Gastrocnemius medialis (tissue), 4 donors: ENCODE measurements at places on chromosomes 5 and 9. TPM values are rescaled to one million over a fixed set of nuclear protein-coding genes. Genes with fewer than 3 reads are reported as not detected.

PCDHGA2 gene
- 1.5 TPM for total RNA-seq

TMED9 gene
- total RNA-seq = 67.2 TPM

- peaks cover 6% of the 10 kb centered on the region for H3K27me3 ChIP-seq
- no peaks in the 10 kb centered on the region for H3K36me3 ChIP-seq
- no peaks in the 10 kb centered on the region for H3K4me1 ChIP-seq
- no peak for DNase-seq
- no peak overlapping the region for H3K27ac ChIP-seq
- no peak overlapping the region for H3K4me3 ChIP-seq
These were observed 7.1 kb upstream of the IFNA2 start for GRCh38 chr9:21392270-21392669.

- no peak overlapping the region for H3K4me3 ChIP-seq
- H3K27me3 ChIP-seq = no peaks in the 10 kb centered on the region
- H3K4me1 ChIP-seq = no peaks in the 10 kb centered on the region
- DNase-seq = no peak
These were observed 7.4 kb upstream of the SPINK13 start for GRCh38 chr5:148261221-148261620.

SLC6A19 gene
- 0.05 TPM for total RNA-seq

FCN2 gene
- not detected for total RNA-seq

GRXCR2 gene
- total RNA-seq = not detected

- H3K36me3 ChIP-seq = no peaks in the 10 kb centered on the region
- DNase-seq = no peak
- no peak overlapping the region for H3K4me3 ChIP-seq
- no peaks in the 10 kb centered on the region for H3K4me1 ChIP-seq
- no peak overlapping the region for H3K27ac ChIP-seq
These were observed 24.5 kb upstream of the KDM4C start for GRCh38 chr9:6733257-6733656.

- H3K36me3 ChIP-seq = no peaks in the 10 kb centered on the region
- no peaks in the 10 kb centered on the region for H3K27me3 ChIP-seq
- H3K4me3 ChIP-seq = no peak overlapping the region
- no peak overlapping the region for H3K27ac ChIP-seq
- no peak for DNase-seq
- H3K4me1 ChIP-seq = no peaks in the 10 kb centered on the region
These were observed 7.5 kb upstream of the PAM start for GRCh38 chr5:102747386-102748166.

GRCh38 chr5:142969624-142970439 is 199.7 kb downstream of the ARHGAP26 start:
- H3K4me3 ChIP-seq = no peak overlapping the region
- no peak for DNase-seq
- no peaks in the 10 kb centered on the region for H3K36me3 ChIP-seq
- peaks cover 4% of the 10 kb centered on the region for H3K4me1 ChIP-seq
- no peaks in the 10 kb centered on the region for H3K27me3 ChIP-seq

GRCh38 chr9:70407081-70407503 is 7.4 kb downstream of the KLF9 start:
- H3K4me3 ChIP-seq = peak overlapping the region; percentile 43
- H3K36me3 ChIP-seq = peaks cover 4% of the 10 kb centered on the region
- no peaks in the 10 kb centered on the region for H3K27me3 ChIP-seq
- DNase-seq = no peak
- peaks cover 81% of the 10 kb centered on the region for H3K4me1 ChIP-seq

GRCh38 chr9:83935276-83935935 is 14.2 kb upstream of the KIF27 start:
- H3K27me3 ChIP-seq = no peaks in the 10 kb centered on the region
- peaks cover 13% of the 10 kb centered on the region for H3K36me3 ChIP-seq
- H3K4me3 ChIP-seq = no peak overlapping the region
- H3K4me1 ChIP-seq = peaks cover 29% of the 10 kb centered on the region

MARCOL gene
- total RNA-seq = not detected

GRCh38 chr5:141422742-141423291 is 2.0 kb downstream of the PCDHGA11 start:
- no peak overlapping the region for H3K4me3 ChIP-seq
- no peak overlapping the region for H3K27ac ChIP-seq
- peaks cover 44% of the 10 kb centered on the region for H3K4me1 ChIP-seq
- no peaks in the 10 kb centered on the region for H3K36me3 ChIP-seq
- DNase-seq = no peak

PLAC8L1 gene
- not detected for total RNA-seq

DNA sequence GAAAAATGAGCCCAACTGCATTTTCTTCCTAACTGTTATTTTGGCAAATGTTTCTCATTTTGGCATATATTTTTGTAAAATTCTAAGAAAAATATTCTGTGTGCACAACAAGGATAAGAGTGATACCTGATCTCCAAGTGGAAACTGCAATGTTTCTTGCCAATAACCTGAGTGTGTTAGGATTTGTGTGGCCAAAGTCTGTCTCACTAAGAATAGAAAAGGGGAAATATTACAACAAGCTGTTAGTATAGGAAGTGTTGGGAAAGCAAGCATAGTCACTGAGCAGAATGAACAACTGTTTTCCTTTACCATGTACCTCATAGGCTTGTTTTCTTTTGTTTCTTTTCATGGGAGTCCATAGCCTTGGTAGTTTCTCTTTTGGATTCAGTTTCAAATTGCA is 624.2 kb downstream of the MTRR start:
- H3K27me3 ChIP-seq = no peaks in the 10 kb centered on the region
- no peaks in the 10 kb centered on the region for H3K36me3 ChIP-seq
- H3K27ac ChIP-seq = no peak overlapping the region
- no peak for DNase-seq
- no peak overlapping the region for H3K4me3 ChIP-seq

DNA sequence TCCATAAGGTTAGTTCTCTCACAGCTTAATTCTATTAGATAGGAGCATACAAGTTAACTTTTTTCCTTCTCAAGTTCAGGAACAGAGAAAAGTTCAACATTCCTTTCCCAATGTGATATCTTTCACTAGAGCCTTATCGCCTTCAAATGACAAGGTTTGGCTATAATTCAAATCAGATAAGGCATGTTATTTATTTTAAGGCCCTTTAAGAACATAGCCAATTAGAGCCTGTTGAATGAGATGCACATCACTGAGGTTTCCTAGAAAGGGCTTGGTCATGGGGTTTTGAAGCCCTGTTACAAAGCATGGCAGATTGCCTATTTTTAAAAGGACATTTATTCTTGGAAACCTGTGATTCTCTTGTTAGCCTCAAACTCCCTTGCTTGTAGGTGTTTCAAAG is 123.4 kb downstream of the BASP1 start:
- no peaks in the 10 kb centered on the region for H3K27me3 ChIP-seq
- no peak for DNase-seq
- H3K27ac ChIP-seq = no peak overlapping the region
- no peak overlapping the region for H3K4me3 ChIP-seq
- no peaks in the 10 kb centered on the region for H3K36me3 ChIP-seq

DNA sequence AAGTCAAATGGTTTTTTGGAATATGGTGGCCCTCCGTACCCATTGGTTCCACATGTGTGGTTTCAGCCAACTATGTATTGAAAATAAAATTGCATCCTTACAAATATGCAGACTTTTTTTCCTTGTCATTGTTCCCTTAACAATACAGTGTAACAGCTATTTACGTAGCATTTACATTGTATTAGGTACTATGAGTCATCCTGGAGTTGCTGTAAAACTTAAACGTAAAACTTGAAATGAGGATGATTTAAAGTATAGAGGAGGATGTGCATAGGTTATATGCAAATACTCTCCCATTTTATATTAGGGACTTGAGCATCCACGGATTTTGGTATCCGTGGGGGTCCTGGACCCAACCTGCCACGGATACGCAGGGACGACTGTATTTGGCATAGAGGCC is 16.3 kb downstream of the SDHA start:
- no peak overlapping the region for H3K4me3 ChIP-seq
- no peaks in the 10 kb centered on the region for H3K4me1 ChIP-seq
- no peak for DNase-seq
